HS-27A (cell line): ENCODE measurements at places on chromosomes 6 and 20.

DNA sequence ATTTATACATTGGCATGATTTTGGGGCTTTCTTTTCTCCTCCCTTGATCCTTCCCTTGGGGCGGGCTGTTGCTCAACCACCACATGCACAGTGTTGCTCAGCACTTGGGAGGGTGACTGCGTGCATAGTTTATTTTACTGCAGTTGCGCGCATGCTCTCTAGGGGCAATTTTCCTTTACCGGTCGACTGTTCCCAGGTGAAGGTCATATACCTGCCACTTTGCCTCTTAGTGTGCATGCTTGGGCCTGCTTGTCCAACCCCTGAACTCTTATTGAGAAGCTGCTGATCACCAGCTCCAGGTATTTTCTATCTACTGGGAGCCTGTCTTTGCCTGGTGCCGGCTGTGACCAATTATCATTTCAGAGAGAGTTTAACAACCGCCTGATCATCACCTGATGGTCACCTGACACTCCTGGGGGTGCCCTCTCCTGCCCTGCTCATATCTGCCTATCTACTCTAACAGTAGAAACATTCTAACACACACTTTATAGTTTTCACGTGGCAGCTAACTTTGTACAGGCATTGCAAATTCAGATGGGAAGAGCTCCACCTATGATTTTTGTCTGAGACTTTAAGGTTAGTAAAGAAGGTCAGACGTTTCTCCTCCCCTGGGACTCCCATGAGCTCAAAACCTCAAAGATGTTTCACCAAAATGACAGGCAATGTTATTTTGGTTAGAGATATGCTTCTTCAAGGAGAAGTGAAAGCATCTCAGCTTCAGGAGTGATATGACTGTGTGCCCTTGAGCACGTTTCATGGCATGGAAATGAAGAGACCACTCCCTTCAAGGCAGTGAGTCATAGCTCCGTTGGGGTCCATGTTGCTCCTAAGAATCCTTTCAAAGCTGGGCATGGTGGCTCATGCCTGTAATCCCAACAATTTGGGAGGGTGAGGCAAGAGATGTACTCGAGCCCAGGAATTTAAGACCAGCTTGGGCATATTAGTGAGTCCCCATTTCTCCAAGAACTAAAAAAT is 227.5 kb upstream of the MYLIP start:
- no peak for DNase-seq

DNA sequence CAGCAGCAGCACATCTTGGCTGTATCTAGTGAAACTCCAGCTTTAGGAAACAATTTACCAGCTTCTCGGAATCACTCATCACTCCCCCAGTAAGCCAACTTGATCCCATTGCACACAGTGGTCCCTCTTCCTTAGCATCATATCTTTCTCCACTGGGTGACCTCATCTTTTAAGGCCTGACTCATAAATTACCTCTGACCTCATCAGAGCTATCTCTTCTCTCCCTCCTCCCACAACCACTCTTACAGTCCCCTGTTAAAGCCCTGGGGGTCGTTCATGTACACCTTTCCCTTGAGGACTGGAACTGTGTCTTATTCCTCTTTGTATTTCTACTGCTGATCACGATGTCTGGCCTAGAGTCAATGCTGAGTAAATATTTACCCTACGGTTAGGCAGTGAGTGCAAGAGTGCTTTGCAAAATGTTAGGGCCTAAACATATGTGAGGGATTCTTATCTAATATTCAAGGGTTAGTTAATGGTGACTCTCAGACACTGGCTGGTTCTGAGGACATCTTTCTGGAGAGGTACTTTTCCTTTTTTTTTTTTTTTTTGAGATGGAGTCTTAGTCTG is 187.2 kb downstream of the LRFN2 start:
- DNase-seq: no peak

- no peak for DNase-seq
These were observed 113.9 kb upstream of the TMEM170B start for GRCh38 chr6:11423667-11424066.

DNA sequence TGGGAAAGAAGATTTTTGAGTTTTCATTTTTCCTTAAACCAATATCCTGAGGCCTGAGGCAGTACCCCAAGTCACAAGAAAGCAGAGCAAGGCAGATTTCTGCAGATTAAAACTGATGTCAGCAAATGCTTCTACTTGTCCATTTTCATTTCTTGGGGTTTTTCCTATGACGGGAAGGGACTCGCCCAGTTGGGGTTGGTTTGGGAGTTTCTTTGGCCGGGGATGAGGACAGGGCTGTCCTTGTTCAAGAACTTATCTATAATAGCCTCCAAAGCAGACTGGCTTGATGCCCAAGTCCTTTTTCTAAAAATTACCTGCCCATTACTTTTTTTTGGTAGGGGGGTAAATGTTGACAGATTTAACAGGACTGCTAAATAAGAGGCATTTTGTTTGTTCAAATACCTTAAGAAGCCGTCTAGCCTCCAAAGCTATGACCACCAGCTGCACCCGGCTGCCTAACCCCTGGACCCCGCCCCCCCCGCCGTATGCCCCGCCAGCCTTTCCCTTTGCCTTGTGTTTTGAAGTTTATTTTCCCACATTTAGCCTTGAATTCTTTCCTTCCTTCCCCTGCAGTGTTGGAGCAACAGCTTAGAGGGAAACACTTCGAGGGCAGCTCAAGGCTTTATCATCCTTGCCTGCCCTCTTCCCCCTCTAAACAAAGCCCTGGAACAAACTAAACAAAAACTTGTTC is 2.5 kb downstream of the KCNK5 start:
- no peak for DNase-seq

GRCh38 chr6:14919038-14919670 is 326.7 kb upstream of the JARID2 start:
- DNase-seq: no peak

DNA sequence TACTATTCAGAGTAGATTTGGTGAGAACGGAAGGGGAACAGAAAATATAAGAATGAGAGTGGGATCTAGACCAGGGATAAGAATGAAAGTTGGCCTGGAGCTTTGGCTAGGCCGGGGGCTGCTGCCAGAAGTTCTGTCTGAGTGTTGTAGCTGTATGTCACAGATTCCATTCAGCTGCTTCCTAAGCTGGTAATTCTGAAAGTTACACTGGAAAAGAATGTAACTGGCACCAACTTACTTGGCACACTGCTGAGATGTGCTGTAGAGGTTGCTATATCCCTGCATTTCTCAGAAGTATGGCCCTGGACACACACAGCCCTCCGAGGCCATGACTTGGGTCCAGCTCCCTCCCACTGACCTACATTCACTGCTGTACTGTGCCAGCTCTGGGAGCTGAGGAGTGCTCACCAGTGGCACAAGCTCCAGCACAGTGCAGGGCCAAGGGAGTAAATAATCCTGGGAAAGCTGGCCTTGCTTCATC is 25.8 kb upstream of the TMEM217 start:
- no peak for DNase-seq

- no peak for DNase-seq
These were observed 90.9 kb downstream of the SPTLC3 start for GRCh38 chr20:13099676-13100075.

GRCh38 chr20:588476-588875 is 21.6 kb downstream of the TCF15 start:
- DNase-seq: no peak

DNA sequence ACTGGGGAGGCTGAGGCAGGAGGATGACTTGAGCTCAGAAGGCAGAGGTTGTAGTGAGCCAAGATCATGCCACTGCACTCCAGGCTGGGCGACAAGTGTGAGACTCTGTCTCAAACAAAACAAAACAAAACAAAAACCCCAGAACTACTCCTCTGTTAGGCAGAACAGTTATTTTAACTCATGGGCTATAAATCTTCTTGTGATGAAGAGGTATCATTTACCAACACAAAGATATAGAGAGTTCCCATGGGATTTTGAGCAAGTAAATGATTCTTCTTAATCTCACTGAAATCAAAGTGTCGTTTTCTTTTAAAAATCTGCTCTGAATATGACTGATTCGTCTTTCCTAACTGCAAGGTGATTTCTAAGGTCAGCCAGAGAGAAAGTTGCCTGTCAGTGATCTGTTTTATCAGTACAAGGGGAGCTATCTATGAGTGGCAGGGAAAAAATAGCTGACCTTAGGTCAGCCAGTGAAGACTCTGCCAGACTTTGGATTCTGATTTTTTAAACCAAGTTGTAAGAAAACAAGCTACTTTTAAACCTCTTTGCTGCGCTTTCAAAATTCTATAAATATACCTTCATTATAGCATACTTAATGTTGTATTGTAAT is 3.8 kb upstream of the DSP start:
- DNase-seq: no peak

DNA sequence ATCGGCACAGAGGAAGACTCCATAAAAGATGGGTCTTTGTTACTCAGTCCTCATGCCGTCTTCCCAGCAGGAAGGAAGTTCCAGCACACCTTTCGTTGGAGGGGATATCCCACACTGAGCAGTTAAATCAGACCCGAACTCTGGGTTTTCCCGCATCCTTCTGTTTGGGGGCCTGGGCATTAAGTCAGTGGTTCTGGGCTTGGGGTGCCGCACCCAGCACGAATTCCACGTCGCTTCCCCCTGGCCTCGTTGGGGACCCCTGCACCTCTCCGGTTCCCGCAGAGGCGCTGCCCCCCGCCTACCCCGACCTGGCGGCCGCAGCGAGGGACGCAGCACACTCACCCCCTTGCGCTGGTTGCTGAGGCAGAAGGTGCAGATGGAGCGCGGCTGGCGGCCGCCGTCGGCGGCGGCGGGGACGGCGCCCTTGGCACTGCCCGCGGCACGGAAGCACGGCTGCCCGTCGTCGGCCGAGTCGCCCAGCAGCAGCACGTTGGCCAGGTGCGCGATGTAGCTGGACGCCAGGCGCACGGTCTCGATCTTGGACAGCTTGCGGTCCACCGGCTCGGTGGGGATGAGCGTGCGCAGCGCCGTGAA is 641 bp downstream of the TCF15 start:
- no peak for DNase-seq

DNA sequence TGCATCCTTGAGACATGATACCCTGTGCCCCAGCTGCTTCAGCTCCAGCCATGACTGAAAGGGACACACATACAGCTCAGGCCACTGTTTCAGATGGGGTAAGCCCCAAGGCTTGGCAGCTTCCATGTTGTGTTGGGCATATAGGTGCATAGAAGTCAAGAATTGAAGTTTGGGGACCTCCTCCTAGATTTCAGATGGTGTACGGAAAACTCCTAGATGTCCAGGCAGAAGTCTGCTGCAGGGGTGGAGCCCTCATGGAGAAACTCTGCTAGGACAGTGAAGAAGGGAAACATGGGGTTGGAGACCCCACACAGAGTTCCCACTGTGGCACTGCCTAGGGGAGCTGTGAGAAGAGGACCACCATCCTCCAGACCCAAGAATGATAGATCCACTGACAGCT is 1379.0 kb upstream of the MAP3K7 start:
- no peak for DNase-seq

- no peak for DNase-seq
These were observed 436.4 kb downstream of the TFAP2A start for GRCh38 chr6:9978480-9978879.
